Glutamatergic neuron (in vitro differentiated cells): ENCODE measurements at places on chromosomes 3 and 15.

- H3K36me3 ChIP-seq = peaks cover 7% of the 10 kb centered on the region
- H3K4me1 ChIP-seq = peaks cover 2% of the 10 kb centered on the region
- DNase-seq = no peak
- no peak overlapping the region for H3K27ac ChIP-seq
- peaks cover 2% of the 10 kb centered on the region for H3K27me3 ChIP-seq
Measured at GRCh38 chr15:62858343-62858742, 184.2 kb upstream of the TPM1 start.

GRCh38 chr3:89042236-89042835 is 65.1 kb upstream of the EPHA3 start:
- no peak overlapping the region for H3K4me3 ChIP-seq
- H3K27ac ChIP-seq = no peak overlapping the region
- H3K27me3 ChIP-seq = no peaks in the 10 kb centered on the region
- DNase-seq = no peak
- peaks cover 5% of the 10 kb centered on the region for H3K4me1 ChIP-seq
- H3K36me3 ChIP-seq = no peaks in the 10 kb centered on the region

DNA sequence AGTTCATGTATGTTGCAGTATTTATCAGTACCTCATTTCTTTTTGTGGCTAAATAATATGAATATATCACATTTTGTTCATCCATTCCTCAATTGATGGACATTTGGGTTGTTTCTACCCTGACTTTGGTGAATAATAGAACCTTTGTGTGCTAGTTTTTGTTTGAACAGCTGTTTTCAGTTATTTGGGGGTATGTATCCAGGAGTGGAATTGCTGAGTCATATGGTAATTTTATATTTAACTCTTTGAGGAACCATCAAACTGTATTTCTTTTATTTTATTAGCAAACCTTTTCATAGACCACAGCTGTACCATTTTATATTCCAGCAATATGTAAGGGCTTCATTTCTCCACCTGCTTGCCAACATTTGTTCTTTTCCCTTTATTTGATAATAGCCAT is 38.4 kb upstream of the RBM5 start:
- H3K27ac ChIP-seq = no peak overlapping the region
- H3K4me3 ChIP-seq = no peak overlapping the region
- no peak for DNase-seq
- H3K27me3 ChIP-seq = no peaks in the 10 kb centered on the region
- H3K36me3 ChIP-seq = peaks cover 3% of the 10 kb centered on the region
- peaks cover 3% of the 10 kb centered on the region for H3K4me1 ChIP-seq

GRCh38 chr15:92077353-92078085 is 224.0 kb downstream of the SLCO3A1 start:
- no peaks in the 10 kb centered on the region for H3K36me3 ChIP-seq
- H3K27me3 ChIP-seq = peaks cover 7% of the 10 kb centered on the region
- no peak overlapping the region for H3K4me3 ChIP-seq
- no peak overlapping the region for H3K27ac ChIP-seq
- peak; percentile 79 for DNase-seq
- H3K4me1 ChIP-seq = peaks cover 12% of the 10 kb centered on the region

DNA sequence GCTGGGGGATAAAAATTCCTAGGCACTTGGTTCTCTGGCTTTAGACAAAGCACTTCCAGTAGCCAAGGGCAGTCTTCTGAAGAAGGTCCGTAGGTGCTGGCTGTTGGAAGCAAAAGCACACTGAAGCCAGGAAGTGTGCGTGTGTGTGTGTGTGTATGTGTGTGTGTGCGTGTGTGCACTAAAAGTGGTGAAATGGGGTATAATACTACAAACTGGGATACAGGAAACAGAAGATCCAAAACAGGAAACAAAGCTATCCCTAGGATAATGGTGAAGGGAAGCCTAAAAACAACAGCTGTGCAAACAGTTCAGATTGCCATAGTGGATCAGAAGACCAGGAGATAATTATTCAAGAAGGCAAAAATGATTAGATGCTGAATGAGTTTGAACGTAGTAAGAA is 103.4 kb downstream of the IL20RB start:
- DNase-seq = no peak
- H3K4me3 ChIP-seq = no peak overlapping the region
- no peaks in the 10 kb centered on the region for H3K27me3 ChIP-seq
- no peaks in the 10 kb centered on the region for H3K4me1 ChIP-seq
- H3K27ac ChIP-seq = no peak overlapping the region
- no peaks in the 10 kb centered on the region for H3K36me3 ChIP-seq

- H3K27me3 ChIP-seq = no peaks in the 10 kb centered on the region
- no peaks in the 10 kb centered on the region for H3K4me1 ChIP-seq
- peaks cover 19% of the 10 kb centered on the region for H3K36me3 ChIP-seq
- DNase-seq = no peak
- no peak overlapping the region for H3K27ac ChIP-seq
- H3K4me3 ChIP-seq = no peak overlapping the region
Measured at GRCh38 chr3:17592956-17593355, 149.5 kb downstream of the TBC1D5 start.

DNA sequence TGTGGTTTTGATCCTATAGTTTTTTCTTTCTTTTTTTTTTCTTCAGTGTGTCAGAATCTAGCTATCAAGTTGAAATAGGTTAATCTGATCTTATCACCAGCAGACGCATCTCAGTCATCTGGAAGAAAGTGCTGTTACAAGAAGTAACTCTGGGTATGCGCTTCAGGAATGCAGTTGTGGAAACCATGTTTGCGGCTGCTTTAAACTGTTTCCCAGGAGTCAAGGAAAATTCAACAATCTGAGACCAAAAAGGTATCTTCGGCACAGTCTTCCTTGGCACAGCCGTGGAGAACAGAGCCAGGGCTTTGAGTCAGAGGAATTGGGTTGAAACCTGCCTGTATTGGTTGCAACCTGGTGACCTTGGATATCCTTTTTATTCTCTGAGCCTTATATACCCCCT is 59.9 kb downstream of the CD47 start:
- H3K36me3 ChIP-seq = peaks cover 5% of the 10 kb centered on the region
- no peak overlapping the region for H3K27ac ChIP-seq
- no peak for DNase-seq
- H3K4me3 ChIP-seq = no peak overlapping the region
- H3K4me1 ChIP-seq = no peaks in the 10 kb centered on the region

DNA sequence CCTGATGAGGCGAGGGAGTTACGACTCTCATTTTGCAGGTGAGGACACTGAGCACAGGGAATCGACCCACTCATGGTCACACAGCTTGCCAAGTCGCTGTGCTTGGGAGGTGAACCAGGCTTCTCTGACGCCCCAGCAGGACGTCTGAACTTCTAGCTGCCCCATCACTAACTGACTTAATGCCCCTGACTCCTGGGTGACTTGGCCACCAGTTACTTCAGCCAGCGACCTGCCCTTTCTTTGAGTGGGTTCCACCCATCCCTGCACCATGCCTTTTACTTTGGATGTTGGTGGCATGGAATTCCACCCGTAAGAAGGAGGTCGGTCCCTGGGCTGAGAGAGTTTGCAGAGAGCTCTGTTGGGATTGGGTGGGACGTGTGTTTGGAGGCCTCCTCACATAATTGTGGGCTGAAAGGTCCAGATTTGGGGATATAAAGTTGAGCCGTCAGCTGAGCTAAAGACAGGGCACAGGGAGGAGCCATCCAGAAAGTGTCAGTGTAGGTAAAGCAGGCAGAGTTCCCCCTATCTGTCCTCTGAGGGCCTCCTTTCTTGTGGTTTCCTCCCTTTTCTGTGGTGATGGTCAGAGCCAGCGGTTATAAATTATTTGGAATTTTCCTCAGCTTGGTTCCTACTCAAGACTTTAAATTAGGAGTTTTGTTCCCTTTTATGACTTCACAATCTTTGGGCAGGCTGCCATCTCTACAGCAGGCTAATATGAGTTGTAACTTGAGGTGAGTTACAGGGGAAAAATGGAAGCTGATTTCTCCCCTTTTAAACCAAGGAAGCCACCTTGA is 55.0 kb downstream of the FLNB start:
- DNase-seq = no peak
- peaks cover 21% of the 10 kb centered on the region for H3K4me1 ChIP-seq
- no peak overlapping the region for H3K4me3 ChIP-seq

DNA sequence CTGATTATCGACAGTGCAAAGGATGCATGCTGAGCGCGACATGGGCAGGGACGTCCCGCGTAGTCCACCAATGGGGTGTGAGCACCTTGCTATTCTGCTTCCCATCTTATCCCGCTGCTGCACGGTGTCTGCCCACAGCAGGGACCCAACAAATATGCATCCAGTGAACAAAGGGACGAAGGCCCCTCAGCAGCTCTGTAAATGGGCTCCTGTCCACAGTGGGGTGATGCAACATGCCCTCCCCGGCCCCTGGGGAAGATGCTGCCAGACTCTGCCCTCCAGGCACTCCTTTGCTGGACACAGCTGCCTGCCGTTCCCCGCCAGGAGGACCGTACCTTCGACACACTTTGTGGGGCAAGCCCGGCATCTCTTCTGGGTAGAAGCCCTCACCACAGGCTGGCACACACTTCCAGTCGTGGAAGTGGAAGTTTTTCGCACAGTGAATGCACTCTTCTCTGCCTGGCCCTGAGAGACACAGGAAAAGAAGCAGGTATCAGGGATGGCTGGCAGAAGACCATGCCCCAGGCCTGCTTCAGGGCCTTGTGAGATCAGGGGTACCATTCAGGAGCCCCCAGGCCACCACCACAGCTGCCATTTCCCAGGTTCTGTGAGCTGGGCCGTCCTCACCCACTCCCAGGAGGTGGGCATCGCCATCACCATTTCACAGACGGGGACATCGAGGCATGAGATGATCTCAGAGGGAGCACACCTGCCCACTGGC is 18.2 kb upstream of the SNRPA1 start:
- no peaks in the 10 kb centered on the region for H3K36me3 ChIP-seq
- no peak for DNase-seq
- no peak overlapping the region for H3K4me3 ChIP-seq

DNA sequence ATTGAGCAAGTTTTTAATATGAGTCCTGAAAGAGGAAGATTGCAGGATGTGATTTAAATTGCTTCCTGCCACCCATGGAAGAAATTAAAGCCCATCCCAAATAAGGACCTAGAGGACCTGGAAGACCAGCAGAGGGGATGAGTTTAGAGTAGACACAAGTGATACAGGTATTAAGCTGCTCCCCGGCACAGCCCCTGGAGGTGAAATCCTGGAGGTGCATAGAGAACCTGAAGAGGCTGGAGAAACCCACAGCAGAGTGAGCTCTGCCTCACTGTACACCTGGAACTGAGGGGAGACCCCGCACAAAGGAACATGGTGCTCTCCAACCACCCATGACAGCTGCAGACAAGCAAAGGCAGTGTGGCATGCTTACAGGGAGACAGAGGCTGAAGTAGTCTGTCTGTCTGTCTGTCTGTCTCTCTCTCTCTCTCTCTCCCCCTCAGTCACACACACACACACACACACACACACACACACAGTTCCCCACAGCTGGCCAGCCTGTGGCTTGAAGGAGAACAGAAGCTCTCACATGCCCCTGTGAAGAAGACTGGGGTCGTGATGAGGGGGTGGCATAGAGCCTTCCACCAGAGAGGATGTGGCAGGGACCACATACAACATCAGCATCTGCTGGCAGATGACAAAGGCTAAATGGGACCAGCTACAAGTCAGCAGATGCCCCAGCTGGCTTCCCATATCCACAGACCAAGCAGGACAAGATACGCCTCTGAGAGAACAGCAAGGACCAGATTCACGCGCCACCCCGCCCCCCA is 38.1 kb downstream of the FSIP1 start:
- H3K36me3 ChIP-seq = no peaks in the 10 kb centered on the region
- peak overlapping the region; percentile 70 for H3K27ac ChIP-seq
- DNase-seq = no peak

DNA sequence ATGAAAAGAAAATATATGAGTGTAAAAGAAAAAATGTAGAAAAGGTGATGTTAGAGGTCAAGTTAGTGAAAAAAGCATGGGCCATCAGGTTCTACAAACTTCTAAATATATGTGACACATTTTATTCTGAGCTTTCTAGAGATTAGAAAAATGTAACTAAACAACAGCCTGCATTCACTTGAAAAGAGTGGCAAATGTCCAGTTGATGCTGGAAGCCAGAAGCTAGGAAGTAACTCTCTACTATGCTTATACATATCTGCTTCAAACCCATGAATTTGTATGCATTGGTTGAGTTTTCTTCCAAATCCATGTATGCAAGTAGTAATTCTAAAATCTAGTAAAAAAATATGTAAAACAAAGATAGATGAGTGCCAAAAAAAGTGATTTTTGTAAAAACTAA is 123.5 kb downstream of the TGFBR2 start:
- H3K4me3 ChIP-seq = no peak overlapping the region
- no peaks in the 10 kb centered on the region for H3K27me3 ChIP-seq
- no peak overlapping the region for H3K27ac ChIP-seq
- DNase-seq = no peak

DNA sequence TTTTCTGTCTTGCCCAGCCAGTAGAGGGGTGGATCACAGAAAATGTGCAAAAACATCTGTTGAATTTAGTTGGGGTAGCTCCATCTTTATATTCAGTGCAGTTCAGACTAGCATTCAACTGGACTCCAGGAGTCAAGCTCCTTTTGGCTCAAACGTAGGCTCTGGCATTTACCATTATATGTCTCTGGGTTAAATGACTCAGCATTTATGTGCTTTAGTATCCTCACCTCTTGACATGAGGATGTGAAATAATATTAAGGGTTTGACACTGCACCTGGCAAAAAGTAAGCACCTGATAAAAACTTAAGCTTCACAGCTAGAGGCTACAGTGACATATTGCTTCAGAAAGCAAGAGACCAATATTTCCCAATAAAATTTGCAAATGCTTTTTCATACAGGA is 14.8 kb downstream of the PRC1 start:
- H3K27ac ChIP-seq = no peak overlapping the region
- H3K4me3 ChIP-seq = no peak overlapping the region
- no peak for DNase-seq
- no peaks in the 10 kb centered on the region for H3K4me1 ChIP-seq

DNA sequence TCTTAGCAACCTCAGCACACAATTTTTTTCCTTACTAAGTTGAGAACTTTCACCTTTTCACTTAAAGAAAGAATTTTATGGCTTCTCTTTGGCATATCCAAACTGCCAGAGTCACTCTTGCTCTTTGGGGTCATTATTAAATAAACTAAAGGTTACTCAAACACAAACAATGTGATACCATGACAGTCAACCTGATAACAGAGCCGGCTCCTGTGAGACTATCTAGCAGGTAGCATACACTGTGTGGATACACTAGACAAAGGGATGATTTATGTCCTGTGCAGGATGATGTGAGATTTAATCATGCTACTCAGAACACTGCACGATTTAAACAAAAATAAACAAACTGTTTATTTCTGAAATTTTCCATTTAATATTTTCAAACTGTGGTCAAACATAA is 35.6 kb downstream of the LRRFIP2 start:
- no peaks in the 10 kb centered on the region for H3K4me1 ChIP-seq
- H3K27me3 ChIP-seq = peaks cover 1% of the 10 kb centered on the region
- H3K27ac ChIP-seq = no peak overlapping the region
- peaks cover 4% of the 10 kb centered on the region for H3K36me3 ChIP-seq

DNA sequence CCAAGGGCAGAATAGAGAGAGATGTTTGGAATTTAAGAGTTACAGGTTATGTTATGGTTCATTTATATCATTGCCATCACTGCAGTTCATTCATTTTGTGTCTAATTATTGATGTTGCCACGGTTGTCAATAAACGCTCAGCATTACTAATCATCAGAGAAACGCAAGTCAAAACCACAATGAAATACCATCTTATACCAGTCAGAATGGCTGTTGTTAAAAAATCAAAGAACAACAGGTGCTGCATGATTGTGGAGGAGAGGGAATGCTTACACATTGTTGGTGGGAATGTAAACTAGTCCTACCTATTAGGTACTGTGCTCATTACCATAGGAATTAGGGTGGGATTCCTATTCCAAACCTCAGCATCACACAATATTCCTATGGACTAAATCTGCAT is 350.5 kb downstream of the TIGIT start:
- no peaks in the 10 kb centered on the region for H3K4me1 ChIP-seq
- no peaks in the 10 kb centered on the region for H3K27me3 ChIP-seq
- H3K27ac ChIP-seq = no peak overlapping the region
- DNase-seq = no peak
